Activated B cell treated with CpG ODN at 0.5 μM for 24 hours (primary cell): ENCODE measurements at places on chromosomes 11 and 22. TPM values are rescaled to one million over a fixed set of nuclear protein-coding genes. Genes with fewer than 3 reads are reported as not detected.

The CBLIF gene
- total RNA-seq, result not detected in 2 replicates

The PGA5 gene
- not detected in 2 replicates for total RNA-seq

DNA sequence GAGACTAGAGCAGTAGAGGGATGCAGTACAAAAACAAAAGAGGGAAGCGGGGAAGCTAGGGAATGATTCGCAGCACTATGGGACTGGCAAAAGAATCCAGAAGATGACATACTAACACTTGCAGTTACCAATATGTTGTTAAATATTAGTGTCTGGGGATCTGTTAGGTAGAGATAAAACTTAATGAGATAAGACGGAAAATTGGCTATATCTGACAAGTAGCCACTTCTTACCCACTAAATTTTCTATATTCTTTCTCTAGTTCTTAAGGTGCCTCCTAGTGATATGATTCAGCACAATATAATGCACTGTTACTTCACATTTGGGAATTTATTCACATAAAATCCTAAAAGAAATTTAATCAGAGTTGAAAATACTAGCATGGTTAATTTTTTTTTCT, 30.8 kb downstream of the CCDC90B start:
- DNase-seq, result no peak

- no peak for DNase-seq
These were observed 11.4 kb downstream of the RTN4R start for GRCh38 chr22:20256551-20257211.

DNA sequence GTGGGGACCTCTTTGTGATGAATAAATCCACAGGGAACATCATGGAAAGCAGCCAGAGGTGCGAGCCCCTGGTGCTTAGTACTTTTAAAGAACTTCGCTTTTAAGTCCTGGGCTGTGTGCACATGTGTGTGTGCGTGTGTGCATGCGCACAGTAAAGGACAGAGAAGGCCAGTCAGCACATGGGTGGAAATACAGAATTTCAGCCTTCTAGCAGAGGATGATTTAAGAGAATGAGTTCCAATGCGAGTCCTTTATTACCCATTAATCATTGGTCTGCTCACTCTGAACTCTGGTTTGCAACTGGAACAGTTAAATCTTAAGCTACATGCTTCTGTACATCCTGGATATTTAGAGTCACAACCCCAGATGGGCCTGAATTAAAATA, 18.9 kb downstream of the TEAD1 start:
- no peak for DNase-seq

DNA sequence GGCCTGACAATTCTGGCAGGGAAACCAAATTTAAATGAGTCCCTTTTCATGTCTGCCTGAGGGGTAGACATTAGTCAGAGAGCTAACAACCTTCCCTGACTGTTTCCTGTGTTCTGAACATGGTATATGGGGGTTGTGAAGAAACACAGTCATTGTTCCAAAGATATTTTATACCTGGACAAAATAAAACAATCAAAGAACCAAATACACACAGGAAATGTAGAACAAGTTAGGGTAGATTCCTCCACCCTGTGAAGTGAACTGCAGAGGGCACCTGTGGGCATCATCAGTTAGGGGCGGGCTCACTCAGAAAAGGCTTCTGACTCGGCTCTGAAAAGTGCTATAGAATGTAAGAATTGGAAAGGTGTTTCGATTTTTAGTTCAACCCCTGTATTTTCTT, 231.9 kb upstream of the CADM1 start:
- no peak for DNase-seq

DNA sequence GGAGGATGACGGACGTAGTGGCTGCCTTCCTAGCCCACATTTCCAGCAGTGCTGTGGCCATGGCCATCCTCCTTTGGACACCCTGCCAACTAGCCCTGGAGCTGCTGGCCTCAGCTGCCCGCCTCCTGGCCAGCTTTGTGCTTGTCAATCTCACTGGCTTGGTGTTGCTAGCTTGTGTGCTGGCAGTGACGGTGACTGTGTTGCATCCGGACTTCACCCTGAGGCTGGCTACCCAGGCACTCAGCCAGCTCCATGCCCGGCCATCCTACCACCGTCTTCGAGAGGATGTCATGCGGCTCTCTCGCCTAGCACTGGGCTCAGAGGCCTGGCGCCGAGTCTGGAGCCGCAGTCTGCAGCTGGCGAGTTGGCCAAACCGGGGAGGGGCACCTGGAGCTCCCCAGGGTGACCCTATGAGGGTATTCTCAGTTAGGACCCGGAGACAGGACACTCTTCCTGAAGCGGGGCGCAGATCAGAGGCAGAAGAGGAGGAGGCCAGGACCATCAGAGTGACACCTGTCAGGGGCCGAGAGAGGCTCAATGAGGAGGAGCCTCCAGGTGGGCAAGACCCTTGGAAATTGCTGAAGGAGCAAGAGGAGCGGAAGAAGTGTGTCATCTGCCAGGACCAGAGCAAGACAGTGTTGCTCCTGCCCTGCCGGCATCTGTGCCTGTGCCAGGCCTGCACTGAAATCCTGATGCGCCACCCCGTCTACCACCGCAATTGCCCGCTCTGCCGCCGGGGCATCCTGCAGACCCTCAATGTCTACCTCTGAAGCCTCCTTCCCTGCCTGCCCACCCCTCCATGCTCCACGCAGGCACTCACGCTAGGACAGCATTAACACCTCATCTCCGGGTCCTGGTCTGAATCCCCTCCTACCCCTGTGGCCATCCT, 1.6 kb downstream of the RNF26 start:
- DNase-seq, result no peak
